Activated CD8-positive, alpha-beta T cell treated with anti-CD3 and anti-CD28 coated beads, Interleukin-2, amount 10 ng/mL, durations not matched to agents 7 days and 5 days (primary cell): ENCODE measurements at places on chromosomes 6 and 20. TPM values are rescaled to one million over a fixed set of nuclear protein-coding genes. Genes with fewer than 3 reads are reported as not detected.

SIM1 gene
- not detected for total RNA-seq

DNA sequence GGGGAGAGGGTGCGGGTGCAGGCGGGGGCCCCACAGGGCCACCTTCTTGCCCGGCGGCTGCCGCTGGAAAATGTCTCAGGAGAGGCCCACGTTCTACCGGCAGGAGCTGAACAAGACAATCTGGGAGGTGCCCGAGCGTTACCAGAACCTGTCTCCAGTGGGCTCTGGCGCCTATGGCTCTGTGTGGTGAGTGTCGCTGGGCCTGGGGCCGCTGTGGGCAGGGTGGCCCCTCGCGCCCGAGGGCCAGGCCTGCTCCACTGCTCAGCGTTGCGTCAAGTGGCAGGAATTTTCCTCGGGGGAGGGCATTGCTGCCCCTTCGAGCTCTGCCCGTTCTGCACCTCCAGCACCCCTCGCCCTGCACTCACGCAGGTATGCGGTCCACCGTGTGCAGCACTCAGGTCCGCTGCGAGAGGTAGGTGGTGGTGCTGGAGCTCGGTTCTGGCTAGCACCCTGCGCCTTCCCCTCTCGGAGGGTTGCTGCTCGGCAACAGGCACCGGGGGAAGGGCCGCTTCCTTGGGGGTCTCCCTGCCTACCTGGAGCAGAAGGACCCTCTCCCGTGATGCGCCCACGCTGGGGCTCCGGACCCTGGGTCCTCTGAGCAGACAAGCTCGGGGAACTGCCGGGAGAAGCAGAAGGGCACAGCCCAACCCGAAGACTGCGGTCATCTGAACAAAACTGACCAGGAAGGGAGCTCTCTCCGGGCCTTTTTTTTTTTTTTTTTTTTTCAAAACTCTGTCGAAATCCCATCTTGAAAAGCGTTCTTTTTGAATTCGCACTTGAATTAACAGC lies 674 bp downstream of the MAPK14 start:
- DNase-seq = peak; percentile 56

- no peak for DNase-seq
Measured at GRCh38 chr20:36519012-36519719, 22.2 kb upstream of the MYL9 start.

- no peak for DNase-seq
Measured at GRCh38 chr6:153170511-153170910, 39.4 kb upstream of the RGS17 start.

DNA sequence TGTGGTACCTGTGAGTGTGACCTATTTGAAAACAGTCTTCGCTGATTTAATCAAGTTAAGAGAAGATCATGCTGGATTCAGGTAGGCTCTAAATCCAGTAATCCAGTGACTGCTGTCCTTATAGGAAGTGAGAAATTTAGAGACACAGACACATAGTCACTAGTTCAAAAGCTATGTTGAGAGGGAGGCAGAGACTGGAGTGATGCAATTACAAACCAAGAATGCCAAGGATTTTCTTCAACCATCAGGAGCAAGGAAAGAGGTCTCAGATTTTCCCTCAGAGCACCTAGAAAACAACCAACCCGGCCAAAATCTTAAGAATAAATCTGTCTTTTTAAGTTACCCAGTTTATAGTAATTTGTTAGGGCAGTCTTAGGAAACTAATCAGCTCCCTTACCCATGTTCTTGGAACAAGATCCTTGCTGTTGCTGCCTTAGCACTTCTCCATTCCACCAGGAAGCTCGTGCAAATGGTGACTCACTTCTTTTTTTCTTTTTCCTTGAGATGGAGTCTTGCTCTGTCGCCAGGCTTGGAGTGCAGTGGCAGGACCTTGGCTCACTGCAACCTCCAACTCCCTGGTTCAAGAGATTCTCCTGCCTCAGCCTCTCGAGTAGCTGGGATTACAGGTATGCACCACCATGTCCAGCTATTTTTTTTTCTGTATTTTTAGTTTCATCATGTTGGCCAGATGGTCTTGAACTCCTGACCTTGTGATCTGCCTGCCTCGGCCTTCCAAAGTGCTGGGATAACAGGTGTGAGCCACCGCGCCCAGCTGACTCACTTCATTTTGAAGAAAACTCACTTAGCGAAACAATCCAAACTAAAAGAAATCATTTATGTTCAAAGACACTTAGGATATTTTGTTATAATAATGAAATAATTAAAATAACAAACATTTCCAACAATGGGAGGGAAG lies 34.4 kb upstream of the ZNF184 start:
- no peak for DNase-seq

- DNase-seq = no peak
Measured at GRCh38 chr20:41223112-41223511, 85.8 kb downstream of the PLCG1 start.

TENT5A gene
- total RNA-seq = 1.7 TPM

DNA sequence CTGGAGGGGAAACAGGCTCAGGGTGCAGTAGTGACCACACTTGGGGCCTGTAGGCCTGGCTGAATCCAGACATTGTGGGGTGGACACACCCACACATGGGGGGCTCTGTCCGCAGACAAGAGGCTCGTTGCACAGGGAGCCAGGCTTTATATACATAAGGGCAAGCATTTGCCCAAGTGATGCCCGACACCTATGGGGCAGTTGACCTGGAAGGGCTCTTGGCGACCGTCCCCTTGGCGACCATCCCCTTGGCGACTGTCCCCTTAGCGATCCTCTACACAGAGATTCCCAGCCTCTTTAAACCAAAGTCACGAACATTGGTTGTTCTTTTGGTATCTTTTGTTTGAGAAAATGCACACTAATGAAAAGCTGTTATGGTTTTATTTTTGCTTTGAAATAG lies 2.7 kb downstream of the TOX2 start:
- no peak for DNase-seq

DNA sequence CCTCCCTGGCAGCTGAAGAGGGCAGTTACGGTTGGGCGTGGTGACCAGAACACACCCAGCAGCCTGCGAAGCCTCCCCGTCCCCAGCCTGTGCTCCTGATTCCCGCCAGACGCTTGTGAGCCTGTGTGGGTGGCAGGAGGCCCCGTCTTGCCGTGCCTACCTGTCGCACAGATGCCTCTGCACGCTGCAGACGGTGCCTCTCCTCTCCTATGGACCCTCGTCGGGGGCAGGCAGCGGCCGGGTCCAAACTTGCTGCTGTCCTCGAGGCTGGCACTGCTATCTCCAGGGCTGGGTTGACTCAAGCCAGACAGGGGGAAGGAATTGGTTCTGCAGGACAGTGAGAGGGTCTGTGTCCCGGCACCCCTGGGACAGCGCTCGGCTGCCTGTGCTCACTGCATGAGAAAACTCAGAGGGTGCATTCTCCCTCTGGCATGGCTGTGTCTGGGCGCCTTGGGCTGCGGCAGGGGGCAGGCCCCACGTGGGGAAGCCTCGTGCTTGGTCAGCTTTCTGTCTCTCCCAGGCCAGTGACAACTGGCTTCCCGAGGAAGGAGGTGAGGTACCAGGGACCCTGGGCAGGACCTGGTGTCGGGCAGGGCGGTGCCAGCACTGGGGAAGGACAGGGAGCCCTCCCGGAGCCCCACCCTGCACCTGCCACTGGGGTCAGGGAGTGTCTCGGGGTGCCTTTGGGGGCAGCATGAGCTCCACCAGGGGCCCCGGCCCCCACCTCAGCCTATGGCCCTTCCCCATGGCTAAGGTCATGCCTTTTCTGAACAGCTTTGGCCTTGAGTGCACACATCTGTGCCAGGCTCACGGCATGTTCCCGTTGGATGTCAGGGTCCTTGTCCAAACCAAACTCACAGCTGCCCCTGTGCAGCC lies 127.5 kb downstream of the TAF4 start:
- DNase-seq = no peak

DNA sequence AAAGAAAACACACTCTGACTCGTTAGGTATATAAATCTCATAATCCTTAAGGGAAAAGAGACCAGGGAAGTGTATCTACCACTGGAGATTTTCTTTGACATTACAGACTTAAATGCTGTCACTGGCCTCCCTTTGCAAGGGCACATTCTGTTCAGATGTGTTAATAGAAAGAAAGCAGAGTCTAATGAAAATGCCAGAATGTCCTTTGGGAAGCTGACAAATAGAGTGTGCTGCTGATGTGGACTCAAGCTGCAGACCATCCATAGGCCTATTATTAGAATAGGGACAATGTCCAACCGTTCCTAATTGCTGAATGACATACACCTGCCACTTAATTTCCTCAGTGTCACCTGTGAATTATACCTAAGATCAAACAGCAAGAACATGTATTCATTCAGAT lies 41.2 kb downstream of the SLC35D3 start:
- no peak for DNase-seq

IYD gene
- total RNA-seq = not detected

EBF4 gene
- total RNA-seq = not detected

LHFPL5 gene
- total RNA-seq = not detected

DNA sequence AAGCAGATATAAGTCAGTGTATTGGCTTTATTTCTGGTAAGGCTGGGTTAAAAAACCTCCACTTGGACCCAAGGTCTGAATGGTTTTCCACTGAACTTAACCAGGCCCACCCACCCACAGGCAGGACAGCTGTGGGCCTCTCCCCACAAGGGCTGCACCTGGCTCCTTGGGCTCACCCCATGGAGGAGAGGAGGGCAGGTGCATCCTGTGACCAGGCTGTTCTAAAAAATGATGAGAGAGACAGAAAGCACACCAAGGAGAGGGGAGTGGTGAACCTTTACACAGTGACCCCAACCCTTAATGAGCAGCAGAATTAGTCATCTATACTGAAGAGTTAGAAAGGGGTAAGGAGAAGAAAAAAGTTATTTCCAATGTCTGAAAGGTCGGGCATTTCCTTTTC lies 34.5 kb upstream of the DUSP22 start:
- no peak for DNase-seq

GRCh38 chr6:12026833-12027232 lies 14.7 kb downstream of the HIVEP1 start:
- no peak for DNase-seq

GRCh38 chr6:106811088-106811686 lies 163.3 kb downstream of the CD24 start:
- no peak for DNase-seq

DNA sequence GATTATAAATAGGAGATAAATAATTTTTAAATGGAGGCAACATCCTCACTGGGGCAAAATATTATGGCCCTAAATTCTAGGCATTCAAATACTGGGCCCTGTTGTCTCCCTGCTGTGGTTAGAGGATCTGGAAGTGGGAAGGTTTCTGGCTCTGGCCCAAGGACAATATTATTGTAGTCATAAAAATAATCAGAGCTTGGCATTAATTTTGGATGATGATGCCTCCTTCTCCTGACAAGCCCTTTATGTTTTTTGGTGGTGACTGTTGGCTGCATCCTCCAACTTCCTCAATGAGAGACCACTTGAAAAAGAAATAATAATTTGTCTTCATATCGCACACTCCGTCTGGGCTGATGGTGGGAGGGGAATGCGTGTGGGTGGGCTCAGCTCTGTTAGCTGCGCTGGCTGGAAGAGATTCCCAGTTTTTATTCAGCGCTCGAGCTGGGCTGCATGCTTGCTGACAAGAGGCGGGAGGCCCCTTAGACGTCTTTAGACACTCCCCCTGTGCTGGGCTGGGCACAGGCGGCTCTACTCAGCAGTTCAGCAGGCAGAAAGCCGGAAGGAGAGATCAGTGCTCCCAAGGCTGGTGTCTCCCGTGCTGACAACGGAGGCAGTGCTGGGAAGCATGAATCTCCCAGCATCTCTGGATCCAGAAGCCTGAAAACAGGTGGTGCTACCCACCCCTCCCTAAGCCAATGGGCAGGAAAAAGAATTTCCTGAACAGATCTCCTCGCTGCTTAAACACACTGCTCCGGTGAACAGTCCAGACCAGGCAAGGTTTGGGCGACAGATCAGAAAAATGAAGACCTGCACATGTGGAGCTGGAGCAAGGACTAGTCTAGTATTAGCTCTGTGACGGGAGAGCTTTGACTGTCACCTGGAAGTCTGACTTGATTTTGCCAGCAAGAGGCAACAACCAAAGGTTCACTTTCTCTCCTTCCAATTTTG lies 97.7 kb downstream of the SYCP2 start:
- DNase-seq = no peak

GRCh38 chr6:33577718-33578117 lies 2.4 kb downstream of the BAK1 start:
- no peak for DNase-seq

GRCh38 chr20:62814060-62814708 lies 2.7 kb upstream of the COL9A3 start:
- DNase-seq = no peak

DNA sequence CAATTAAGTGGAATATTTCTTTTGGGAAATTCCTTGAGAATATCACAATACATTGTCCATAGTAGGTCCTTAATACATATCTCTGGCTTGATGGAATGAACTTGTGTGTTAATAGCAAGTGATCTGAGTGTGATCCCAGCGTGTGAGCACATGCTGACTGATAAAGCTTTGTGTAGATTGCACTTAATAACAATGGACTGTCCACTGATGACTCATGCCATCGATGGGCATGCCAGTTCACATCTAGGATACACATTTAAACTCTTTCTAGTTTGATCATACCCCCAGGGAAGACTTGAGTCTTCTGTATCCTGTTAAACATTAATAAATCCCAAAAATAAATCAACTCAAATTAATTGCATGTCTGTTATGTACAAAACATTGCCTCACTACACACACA lies 454.3 kb upstream of the SPTLC3 start:
- no peak for DNase-seq

ZSCAN16 gene
- 2.9 TPM for total RNA-seq

DNA sequence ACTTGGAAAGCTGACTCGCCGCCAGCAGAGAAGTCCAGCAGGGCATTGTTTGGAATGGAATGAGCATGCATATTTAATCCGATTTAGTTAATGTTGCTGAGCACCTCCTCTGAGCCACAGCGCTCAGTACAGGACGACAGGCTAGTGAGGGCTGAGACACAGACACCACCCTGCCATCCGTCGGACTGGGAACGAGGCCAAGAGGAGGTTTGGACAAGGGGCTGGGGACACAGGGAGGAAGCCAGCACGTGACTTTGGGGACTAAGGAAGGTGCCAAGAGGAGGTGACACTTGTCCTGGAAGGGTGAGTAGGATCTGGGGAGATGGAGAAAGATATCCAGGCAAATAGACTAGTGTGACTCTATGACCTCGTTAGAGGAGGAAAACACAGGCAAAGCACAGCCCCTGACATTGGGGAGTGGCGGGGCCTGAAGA lies 152.5 kb upstream of the ECI2 start:
- no peak for DNase-seq

PTK7 gene
- 1.8 TPM for total RNA-seq

BICRAL gene
- total RNA-seq = 18.0 TPM

CALHM6 gene
- 19.3 TPM for total RNA-seq

AK9 gene
- total RNA-seq = 3.1 TPM
